Left kidney (tissue), 8 donors: ENCODE measurements at places on chromosomes 12 and 14. TPM values are rescaled to one million over a fixed set of nuclear protein-coding genes. Genes with fewer than 3 reads are reported as not detected.

DNA sequence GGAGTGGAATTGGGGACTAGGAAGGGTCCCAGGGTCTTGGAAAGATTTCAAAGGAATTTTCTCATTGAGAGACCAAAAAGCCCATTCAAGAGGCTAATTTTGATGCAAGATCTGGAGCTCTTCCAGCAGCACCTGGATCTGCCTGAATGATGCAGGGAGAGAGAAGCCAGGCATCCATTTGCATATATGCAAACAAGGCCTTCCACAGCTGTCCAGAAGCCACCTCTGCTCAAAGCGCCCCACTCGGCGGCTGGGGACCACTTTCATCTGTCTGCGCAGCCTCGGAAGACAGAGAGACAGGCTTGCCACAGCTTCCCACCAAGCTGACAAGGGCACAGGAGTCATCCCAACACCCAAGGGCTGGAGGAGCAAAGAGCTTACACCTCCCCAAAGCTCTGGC is 295.6 kb downstream of the DPF3 start:
- no peak for DNase-seq

DNA sequence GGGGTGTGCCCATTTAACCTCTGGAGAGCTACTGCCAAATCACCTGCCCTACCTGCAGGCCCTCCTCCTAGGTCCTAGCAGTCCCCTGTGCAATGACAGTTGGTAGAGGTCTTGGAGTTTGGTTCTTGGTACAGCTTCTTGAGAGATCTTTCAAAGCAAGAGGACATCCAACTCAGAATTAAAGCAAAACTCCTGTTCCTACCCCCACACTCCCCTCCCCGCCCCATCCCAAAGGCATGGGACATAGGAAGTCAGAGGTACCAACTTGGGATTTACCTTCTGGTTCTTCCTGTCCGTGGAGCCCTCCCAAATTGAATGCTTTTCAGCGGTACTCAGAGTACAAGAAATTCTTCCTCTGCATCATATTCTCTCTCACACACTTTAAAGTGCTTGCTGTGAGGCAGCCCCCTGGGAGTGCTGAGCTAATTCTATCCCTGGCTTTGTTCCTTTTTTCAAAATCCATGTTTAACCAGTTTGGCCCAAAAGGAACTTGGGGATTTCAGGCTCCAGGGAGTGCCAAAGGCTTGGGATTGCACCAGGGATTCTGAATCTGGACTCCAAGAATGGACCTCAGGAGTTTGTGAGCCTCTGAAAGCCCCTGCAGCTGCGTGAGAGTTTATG is 40.8 kb downstream of the GALNT16 start:
- DNase-seq = no peak

GRCh38 chr14:100754020-100754419 is 27.3 kb downstream of the DLK1 start:
- no peak for DNase-seq

SIRT4 gene
- 3.3 TPM for polyA plus RNA-seq

ALDH1L2 gene
- 1.2 TPM for polyA plus RNA-seq
